ENCODE measurements at places on chromosomes 1 and 21.

- no peak for DNase-seq
These were observed 65.6 kb upstream of the ARHGAP29 start for GRCh38 chr1:94303005-94303404.

- no peak for DNase-seq
These were observed 207.7 kb upstream of the CAMK1G start for GRCh38 chr1:209375671-209376365.

- no peak for DNase-seq
These were observed 119.6 kb downstream of the ADGRL2 start for GRCh38 chr1:81920245-81920740.

GRCh38 chr1:167631936-167632614 is 2.0 kb downstream of the RCSD1 start:
- no peak for DNase-seq

DNA sequence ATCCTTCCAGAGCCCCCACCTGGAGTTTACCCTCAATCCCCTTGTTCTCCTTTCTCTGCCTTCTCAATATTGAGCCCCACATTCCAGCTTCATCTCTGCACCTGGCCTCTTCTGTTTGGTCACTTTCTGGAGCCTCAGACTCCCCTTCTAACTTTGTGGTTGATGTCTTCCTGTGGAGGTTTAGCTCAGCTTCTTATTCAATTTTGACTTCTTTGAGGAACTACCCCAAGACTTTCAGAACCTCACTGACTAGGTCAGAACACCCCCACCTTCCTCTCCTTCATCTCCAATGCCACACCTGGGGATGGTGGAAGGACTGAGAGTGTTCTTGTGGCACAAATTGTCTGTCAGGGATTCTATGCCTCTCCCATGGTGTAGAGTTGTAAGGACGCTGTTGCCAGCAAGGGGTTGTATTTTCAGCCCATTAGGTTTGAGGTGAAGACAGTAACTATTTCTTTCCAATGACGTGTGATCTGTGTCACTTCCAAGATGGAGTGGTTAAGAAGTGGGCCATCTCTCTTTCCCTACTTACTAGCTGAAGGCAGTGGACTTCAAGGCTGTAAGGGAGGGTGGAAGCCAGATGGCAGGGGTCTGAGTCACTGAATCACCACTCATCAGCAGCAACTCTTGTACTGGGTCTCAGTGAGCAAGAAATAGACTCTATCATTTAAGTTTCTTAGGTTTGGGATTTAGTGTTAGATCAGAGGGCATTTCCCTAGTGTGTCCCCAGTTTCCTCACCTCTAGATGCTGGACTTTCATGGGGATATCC is 80.6 kb downstream of the PAPPA2 start:
- DNase-seq = no peak

- DNase-seq = peak; percentile 60
These were observed 30.6 kb upstream of the LCE5A start for GRCh38 chr1:152479792-152480595.

DNA sequence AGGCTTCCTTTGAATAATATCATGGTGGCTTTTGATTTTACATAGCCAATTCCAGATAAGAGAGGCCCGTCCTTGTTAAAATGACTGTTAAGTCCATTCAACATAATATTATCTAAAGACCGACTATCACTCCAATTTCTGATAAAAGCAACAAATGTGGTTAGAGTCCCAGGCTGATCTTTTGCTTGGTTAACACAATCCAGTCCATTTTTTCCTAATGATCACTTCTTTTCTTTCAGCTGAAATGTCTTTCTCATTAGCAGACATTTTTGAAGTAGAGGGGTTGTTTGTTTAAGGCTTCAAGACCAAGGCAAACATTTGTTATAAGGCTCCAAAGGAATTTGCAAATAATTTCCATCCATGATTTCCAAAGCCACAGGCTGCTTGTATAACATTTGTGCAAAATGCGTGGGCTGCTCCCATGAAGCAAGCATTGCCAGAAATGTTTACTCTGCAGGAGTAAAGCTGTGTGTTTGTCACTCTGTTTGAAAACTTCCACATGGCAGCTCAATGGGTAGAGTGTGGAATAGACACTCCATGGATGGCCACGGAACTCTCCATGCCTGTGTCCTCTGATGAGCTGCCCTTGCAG is 111.5 kb downstream of the PSMG1 start:
- no peak for DNase-seq

DNA sequence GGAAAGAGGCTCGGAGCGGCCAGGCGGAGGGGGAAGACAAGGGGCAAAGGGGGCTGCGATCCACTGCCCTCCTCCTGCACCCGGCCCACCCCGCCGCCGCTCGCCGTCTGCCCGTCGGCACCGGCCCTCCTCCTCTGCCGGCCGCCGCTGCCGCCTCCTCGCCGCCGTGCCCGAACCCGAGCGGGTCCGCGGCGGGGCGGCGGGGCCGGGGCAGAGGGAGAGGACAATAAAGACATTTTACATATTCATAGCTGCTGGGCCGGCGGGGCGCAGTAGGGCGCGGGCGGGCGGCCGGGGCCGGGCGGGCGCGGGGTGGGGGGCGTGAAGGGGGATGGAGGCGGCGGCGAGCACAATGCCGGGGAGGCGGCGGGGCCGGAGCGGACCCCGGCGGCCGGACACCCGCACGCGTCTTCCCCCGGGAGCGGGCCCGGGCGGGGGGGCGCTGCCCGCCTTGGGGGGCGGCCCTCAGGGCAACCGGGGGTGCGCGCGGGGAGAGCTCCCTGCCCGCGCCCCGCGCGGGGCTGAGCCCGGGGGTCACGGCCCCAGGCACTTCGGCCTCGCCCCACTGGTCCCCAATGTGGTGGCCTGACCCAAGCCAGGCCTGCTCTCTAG is 546 bp downstream of the POU2F1 start:
- no peak for DNase-seq

DNA sequence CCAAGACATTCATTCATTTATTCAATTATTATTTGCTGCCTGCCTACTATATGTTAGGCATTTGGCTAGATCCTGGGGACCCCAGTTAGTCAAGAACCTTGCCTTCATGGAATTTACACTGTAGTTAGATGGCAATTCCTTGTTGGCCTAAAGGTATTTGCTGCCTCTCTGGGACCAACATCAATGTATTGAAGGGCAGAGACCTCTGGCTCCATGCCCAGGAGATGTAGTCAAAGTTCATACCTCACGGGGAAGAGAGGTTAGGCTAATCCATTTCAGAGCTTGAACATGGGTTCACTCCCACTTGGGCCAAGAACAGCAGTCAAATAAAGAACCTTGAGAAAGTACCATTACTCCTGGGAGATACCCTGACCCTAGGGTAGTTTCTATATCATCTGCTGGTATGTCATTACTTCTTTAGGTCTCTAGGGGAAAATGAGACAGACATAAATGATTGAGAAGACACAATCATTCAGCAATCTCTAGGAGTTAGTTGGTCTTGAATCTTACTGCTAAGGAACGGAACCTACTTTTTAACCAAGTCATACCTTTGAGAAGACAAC is 32.0 kb downstream of the SORT1 start:
- DNase-seq = no peak

DNA sequence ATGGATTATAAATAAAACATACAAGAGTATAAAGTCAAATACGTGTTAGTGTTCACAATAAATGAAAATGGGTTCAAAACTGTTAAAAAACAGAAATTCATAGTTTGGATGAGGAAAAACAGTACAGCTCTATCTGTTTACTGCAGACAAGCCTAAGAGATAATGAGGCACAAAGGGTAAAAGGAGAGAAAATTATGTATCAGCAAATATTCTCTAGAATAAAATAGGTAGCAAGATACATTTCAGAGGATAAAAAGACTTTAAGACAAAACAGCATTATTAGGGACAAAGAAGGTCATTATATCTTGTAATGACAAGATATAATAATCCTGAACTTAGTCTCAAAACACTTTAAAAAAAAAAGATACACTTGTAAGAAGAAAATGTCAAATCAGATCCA is 123.1 kb downstream of the EPHB2 start:
- DNase-seq = no peak

- DNase-seq = no peak
These were observed 112.6 kb downstream of the SLC45A1 start for GRCh38 chr1:8430476-8430875.

GRCh38 chr1:54516249-54516920 is 31.6 kb upstream of the ACOT11 start:
- no peak for DNase-seq

GRCh38 chr1:22111115-22111514 is 31.8 kb downstream of the WNT4 start:
- no peak for DNase-seq

DNA sequence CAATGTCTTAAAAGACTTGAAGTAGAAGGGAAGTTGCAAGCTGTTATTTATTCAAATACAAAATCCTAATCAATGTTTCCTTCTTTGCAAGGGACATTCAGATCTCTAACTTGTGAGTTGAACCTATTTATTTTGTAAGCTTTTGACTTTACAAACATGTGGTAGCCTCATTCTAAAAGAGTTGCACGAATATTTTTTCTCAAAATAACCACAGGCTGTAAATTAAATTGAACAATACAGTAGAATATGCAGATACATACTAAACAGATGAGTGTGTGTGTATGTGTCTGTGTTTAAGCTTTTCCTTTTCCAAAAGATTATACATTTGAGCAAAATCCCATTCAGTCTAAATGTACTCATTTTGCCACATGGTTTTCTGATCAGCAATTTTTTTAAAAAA is 4.8 kb upstream of the DYNLT5 start:
- no peak for DNase-seq

DNA sequence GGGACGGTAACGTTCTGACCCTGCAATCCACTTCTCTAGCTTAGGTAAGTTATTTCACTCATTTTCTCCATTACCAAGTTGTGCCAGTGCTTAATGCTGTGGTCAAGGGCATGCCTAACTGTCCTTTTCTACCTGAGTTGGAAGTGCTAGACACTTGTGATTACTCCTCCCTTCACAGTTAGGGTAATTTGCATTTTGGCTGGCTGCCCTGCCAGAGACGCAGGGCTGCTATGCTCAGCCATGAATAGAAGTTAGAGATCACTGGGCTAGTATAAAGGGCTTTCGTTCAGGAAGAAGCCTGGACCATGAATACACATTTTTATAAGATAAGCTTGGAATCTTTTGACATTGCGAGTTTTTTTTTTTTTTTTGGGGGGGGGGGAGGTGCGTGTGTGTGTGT is 633.2 kb upstream of the NEGR1 start:
- no peak for DNase-seq

GRCh38 chr21:33802481-33802880 is 113.1 kb downstream of the ATP5PO start:
- no peak for DNase-seq

DNA sequence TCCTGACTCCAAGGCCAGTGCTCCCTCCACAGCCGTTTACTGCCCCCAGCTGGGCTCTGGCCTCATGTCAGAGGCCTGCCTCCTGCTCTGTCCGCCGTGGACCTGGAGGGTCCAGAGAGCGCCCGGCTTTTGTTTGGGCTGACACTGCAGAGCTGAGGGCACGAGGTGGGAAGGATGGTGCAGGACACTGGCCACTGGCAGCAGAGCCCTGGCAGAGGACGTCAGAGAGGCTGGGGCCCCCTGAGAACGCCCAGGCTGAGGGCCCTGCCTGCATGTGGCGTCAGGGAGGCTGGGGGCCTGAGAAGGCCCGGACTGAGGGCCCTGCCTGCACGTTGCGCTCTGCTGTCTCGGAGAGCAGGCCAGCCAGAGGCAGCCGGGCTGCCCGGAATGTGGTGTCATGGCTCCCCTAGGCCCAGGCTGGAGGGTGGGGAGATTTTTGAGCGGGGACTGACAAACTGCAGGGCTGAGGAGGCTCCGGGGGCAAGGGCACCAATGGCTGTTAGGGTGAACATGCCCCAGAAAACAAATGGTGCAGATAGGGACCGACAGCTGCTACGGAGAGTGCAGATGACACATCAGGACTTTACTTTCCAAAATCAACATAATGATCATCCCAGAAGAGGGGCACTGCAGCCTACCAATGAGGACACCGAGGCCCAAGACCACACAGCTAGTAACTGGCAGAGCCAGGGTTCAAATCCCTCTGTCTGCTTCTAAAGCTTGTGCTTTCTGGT is 31.7 kb downstream of the SLC66A1 start:
- no peak for DNase-seq

- no peak for DNase-seq
These were observed 30.8 kb upstream of the DNAJC6 start for GRCh38 chr1:65278376-65279069.

DNA sequence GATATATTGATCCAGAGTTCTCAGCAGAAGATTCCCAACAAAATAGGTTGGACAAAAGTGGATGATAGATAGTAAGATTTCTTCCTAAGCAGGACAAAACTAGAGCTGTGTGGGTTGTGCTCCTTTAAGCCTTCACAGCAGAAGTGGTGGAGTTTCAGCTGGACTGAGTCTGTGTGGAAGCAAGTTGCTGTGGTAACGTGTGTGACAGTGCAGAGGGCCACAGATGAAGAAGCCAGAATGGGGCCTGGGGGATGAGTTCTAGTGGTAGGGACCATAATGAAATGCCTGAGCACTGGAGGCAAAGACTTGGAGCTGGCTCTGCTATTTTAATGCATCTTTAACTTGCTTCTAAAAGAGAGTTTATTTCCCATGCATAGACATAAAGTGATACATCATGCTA is 238.7 kb upstream of the POGK start:
- no peak for DNase-seq

- no peak for DNase-seq
These were observed 37.3 kb upstream of the PRMT6 start for GRCh38 chr1:107019166-107019565.

DNA sequence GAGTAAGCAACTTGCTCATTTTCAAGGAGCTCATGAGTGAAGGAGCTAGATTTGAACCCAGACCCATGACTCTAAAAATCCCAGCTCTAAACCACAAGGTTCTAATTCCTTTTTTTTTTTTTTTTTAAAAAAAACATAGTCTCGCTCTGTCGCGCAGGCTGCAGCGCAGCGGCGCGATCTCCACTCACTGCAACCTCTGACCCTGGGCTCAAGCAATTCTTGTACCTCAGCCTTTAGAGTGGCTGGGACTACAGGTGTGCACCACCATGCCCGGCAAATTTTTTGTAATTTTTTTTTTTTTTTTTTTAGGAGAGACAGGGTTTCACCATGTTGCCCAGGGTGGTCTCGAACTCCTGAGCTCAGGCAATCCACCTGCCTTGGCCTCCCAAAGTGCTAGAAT is 13.8 kb downstream of the SRSF4 start:
- no peak for DNase-seq

DNA sequence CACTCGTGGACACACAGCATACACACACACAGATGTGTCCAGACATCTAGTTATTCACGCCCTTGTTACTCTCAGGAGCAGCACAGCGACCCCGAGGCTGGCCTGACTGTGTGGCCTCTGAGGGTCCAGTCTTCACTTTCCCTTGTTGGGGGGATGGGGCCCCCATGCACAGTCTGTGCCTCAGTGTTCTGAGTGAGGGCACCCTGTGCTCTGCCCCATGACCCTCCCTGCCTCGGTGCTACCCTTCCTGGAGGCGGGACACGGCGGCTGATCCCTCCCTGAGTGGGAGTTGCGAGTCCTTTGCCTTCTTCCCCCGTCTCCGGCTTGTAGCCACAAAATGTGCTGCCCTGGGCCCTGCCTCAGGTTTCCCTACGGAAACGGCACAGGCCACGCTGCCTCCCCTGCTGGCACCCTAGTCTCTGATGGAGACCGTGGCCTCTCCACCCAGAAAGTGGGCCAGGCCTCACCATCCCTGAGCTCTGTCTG is 8.6 kb downstream of the CSTB start:
- DNase-seq = no peak

Data from NCI-H1930 (cell line).